ENCODE measurements at places on chromosomes 12 and 14. TPM values are rescaled to one million over a fixed set of nuclear protein-coding genes. Genes with fewer than 3 reads are reported as not detected.
A peak's percentile ranks its signal among the peaks of the same experiment; 100 is the strongest.

RNASE7 gene
- total RNA-seq, result not detected

CLEC2A gene
- total RNA-seq, result not detected

DNA sequence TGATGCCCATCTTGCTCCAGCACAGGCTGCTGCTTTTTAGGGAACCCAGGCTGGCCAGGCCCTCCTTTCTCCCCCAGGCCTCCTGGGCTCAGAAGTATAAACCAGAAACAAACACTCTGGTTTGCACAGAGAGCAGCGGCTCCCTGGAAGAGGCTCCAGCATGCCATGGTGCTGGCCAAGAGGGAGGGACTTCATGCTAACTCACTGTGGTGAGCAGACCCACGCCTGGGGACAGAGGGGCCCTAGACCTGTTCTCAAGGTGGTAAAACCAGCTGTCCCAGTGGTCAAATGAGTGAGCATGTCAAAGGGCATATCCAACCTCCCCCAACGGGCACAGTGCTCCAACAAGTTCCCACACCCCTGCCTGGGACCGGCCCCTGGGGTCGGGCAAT is 15.5 kb downstream of the BCL11B start:
- no peak overlapping the region for H3K4me3 ChIP-seq
- H3K4me1 ChIP-seq, result peaks cover 39% of the 10 kb centered on the region
- no peaks in the 10 kb centered on the region for H3K36me3 ChIP-seq
- DNase-seq, result no peak
- H3K27ac ChIP-seq, result no peak overlapping the region

DNA sequence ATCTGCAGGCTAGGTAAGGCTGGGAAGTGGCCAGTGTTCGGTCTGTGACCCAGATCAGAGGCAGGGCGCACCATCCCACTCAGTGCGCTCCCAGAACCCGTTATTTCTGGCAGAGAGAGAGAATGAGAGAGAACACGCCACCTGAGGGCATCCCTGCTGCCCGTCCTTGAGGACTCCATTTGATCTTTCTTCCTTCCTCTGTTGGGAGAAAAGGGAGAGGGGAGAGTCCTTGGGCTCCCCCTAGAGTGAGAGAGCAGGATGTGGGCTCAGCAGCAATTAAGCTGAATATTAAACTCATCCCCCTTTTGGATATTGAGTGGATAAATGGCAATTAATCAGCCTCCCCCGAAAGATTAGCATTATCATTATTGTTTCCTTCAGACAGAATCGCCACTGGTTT is 70.6 kb downstream of the IFT43 start:
- no peak overlapping the region for H3K4me3 ChIP-seq
- no peaks in the 10 kb centered on the region for H3K27me3 ChIP-seq
- DNase-seq, result no peak
- H3K36me3 ChIP-seq, result peaks cover 13% of the 10 kb centered on the region
- no peak overlapping the region for H3K27ac ChIP-seq
- H3K4me1 ChIP-seq, result no peaks in the 10 kb centered on the region

DNA sequence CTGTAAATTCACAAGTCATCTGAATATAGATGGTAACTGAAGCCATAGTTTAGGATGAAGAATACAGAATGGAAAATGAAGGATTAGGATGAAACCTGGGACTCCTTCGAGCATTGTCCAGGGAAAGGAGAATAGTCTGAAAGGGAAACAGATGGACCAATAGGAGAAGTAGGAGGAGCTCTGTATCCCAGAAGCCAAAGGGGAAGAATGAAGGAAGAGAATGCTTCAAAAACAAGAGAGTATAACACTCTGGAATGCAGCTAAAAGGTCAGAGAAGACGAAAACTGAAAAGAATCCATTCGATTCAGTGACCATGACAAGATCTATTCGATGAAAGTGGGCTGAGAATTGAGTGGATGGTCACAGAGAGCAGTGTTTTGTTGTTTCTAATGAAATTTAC is 1.0 kb downstream of the GMFB start:
- peaks cover 18% of the 10 kb centered on the region for H3K4me1 ChIP-seq
- no peaks in the 10 kb centered on the region for H3K27me3 ChIP-seq
- H3K27ac ChIP-seq, result peak overlapping the region; percentile 96
- H3K4me3 ChIP-seq, result peak overlapping the region; percentile 90
- peaks cover 4% of the 10 kb centered on the region for H3K36me3 ChIP-seq

DNA sequence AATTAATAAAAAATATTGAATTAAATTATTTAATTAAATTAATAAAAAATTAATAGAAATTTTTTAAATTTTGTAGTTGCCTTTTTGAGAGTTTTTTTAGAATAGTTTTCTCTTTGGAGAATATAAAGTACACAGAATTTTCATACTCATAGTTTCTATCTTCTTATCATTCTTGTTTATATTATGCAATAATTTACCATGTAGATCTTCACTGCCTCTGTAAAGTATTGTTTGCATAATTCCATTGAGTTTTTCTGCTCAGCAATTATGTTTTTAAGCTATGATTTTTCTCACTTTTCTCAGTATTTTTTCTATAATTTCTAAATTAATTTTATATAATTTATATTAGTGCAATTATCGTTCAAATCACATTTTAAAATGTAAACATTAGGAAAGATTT is 50.6 kb upstream of the OXA1L start:
- H3K27ac ChIP-seq, result no peak overlapping the region
- no peaks in the 10 kb centered on the region for H3K4me1 ChIP-seq
- DNase-seq, result no peak
- no peaks in the 10 kb centered on the region for H3K36me3 ChIP-seq

Data from muscle of leg (tissue), 16 donors.